ENCODE measurements at places on chromosomes 16 and 17.

- DNase-seq = no peak
These were observed 66.7 kb downstream of the COX10 start for GRCh38 chr17:14135906-14136590.

DNA sequence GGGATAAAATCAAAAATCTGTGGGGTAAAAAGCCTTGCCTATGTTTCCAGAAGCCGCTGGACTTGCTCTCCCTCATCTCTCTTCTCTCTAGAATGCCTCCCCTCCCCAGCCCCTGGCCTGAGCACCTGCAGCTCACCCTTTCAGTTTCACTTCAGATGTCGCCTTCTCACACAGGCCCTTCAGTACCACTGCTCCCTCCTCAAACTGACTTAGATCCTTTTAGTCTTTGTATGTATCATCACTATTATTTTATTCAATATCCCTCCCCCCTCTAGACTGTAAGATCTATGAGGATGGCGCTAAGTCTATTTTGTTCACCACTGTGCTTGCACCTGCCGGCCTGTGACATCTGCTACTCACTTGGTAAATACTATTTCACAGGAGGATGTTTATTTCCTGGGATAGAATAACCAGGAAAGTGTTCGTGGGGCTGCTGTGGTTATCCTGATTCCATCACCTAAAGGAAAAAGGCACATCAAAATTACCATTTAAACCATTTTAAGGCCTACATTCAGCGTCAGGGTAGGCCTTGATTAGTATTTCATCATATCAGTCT lies 122.3 kb downstream of the MRTFB start:
- no peak for DNase-seq

DNA sequence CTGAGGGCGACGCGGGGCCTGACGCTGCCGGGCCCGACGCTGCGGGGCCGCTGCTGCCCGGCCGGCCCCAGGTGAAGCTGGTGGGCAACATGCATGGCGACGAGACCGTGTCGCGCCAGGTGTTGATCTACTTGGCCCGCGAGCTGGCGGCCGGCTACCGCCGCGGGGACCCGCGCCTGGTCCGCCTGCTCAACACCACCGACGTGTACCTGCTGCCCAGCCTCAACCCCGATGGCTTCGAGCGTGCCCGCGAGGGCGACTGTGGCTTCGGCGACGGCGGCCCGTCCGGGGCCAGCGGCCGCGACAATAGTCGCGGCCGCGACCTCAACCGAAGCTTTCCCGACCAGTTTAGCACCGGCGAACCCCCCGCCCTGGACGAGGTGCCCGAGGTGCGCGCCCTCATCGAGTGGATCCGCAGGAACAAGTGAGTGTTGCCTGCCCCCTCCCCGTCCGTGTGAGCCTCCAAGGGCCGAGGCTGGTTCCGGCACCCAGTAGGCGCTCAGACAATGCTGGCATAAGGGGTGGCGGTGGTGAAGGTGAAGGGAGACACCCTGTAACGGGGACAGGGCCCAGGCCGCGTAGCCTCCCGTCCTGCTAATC lies 676 bp downstream of the CPD start:
- DNase-seq = no peak

GRCh38 chr16:28975158-28975599 lies 601 bp downstream of the SPNS1 start:
- DNase-seq = no peak

- no peak for DNase-seq
These were observed 16.0 kb downstream of the CREBBP start for GRCh38 chr16:3864562-3864961.

DNA sequence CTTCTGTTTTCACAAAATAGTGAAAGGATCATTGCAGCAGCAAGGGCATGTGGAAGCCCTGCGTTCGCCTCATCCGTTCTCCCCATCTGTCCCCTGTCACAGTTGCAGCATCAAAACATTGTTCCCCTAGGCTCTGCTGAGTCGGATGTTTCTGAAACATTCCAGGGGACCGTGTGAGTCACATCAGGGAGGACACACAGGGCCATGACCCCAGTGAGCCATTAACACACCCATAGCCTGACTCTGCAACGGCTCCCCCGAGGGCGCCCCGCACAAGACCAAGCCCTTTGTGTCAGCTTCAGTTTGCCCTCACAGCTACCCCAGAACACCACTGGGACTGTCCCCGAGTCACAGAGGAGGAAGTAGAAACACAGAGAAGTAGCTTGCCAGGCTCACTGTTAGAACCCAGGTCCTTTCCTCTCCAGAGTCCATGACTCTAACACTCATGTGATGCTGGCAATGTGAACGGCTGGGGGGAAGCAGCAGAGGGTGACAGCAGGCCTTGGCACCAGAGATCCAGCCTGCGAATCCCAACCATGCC lies 63.3 kb upstream of the HSBP1 start:
- DNase-seq = peak; percentile 21

Data from gastrocnemius medialis (tissue), 4 donors.